T-helper 1 cell (primary cell): ENCODE measurements at places on chromosomes 4 and X.

GRCh38 chr4:37073226-37073840 is 171.2 kb upstream of the NWD2 start:
- no peak for DNase-seq

GRCh38 chr4:93684571-93684970 is 144.0 kb upstream of the ATOH1 start:
- no peak for DNase-seq

DNA sequence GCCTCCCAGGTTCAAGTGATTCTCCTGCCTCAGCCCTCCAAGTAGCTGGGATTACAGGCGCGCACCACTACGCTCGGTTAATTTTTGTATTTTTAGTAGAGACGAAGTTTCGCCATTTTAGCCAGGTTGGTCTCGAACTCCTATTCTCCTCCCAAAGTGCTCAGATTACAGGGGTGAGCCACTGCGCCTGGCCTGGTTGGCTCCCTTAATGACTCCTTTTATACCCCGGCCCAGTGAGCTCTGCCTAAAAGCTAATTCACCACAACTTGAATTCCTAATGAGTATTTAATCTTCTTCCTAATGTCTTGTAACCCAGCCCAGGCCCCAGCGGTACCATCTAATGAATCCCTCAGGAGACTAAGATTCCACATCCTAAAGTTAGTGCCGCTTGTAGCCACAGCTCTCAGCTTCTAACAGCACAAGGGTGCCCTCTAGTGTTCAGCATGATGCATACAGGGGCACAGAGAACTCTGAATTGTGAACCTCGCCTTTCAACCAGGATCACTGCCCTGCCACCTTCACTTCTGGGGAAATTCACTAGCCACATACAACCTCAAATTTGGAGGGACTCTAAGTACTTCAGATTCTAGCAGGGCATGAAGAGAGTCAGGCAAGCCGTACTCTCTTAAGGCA is 89.5 kb downstream of the OR13H1 start:
- DNase-seq, result peak; percentile 37

DNA sequence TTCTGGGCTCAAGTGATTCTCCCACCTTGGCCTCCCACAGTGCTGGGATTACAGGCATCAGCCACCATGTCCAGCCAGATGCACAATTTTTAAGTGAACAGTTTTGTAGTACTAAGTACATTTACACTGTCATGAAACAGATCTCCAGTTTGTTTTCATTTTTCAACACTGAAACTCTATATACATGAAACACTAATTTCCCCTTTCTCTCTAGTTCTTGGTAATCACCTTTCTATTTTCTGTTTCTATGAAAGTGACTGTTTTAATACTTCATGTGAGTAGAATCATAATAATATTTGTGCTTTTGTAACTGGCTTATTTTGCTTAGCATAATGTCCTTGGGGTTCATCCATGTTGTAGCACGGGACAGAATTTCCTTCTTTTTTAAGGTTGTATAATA is 237.4 kb downstream of the CAMK2D start:
- no peak for DNase-seq

- DNase-seq, result no peak
Measured at GRCh38 chr4:41725254-41725653, 23.3 kb downstream of the PHOX2B start.

- no peak for DNase-seq
Measured at GRCh38 chrX:153533091-153533490, 15.6 kb downstream of the ATP2B3 start.

DNA sequence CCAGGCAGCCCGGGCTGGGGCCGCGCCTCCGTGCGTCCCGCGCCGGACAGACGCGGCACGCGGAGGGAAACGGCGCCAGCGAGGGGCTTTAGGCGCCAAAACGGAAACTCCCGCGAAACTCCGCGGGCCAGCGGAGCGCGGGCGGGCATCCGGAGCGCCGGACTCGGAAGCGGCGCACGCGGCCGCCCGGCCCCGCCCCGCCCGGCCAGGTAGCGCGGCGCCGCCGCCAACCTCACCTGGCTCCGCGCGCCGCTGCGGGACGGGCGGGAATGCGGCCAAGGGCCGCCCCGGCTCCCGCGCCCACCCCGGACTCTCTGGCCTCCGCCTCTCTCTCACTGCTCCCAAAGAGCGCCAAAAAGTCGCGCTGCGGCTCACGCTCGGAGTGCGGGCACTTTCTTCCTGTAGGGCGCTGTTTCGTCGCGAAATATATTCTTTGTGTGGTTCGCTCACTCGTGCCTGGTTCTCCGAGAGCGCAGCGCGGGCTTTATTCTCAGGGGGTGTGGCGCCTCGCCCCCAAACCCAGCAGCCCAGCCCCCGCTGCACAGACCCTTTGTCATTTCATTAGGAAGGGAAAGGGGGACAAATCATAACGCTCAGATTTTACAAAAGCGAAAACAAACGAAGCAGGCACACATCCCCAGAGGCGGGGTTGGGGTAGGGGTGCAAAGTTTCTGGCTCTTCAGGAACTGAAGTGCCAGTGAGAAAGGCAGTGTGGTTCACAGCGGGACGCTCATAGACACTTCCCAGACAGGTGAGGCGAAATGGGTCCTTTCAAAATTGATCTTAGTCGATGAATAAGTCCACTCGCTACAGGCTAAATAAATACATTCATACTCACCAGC is 961 bp upstream of the MBNL3 start:
- DNase-seq, result peak; percentile 36

DNA sequence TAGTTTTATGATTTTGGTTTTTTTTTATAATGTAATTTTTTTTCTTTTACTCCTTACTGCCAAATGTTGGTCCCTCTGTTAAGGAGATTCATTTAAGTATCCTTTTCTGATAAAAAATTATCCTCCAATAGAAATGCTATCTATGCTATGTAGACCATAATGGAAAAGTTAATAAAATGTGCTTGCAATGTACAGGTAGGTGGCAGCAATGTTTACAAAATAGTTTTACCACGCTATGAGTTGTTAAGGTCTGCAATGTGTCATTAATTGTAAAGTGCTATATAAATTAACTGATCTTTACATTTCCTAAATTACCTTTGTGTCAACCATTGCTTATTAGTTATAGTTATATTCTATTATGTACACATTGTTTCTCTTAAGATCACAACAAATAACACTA is 3.8 kb upstream of the CENPC start:
- DNase-seq, result no peak

- DNase-seq, result no peak
Measured at GRCh38 chr4:10743357-10743756, 58.8 kb upstream of the CLNK start.

GRCh38 chr4:90443231-90443630 is 316.0 kb downstream of the CCSER1 start:
- no peak for DNase-seq

GRCh38 chr4:102642631-102643298 is 118.0 kb downstream of the MANBA start:
- DNase-seq, result no peak

DNA sequence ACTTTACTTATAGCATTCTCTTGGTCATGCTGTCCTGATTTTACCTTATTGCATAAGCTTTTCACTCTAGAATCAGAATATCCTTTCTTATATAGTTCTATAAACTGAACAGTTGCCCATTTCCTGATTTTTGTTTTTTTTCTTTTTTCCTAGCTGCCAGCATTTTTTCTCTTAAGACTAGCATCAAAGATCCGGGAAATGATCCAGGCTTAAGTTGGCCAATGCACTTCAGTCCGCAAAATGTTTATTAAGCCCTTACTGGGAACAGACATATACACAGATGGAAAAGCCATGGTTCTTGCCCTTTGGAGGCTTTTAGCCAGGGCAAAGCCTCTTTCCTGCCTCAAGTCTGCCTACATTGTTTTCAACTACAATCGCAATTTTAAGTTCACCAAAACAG is 10.1 kb upstream of the BMP2K start:
- DNase-seq, result no peak

GRCh38 chr4:173346074-173346473 is 11.9 kb upstream of the HMGB2 start:
- DNase-seq, result no peak

DNA sequence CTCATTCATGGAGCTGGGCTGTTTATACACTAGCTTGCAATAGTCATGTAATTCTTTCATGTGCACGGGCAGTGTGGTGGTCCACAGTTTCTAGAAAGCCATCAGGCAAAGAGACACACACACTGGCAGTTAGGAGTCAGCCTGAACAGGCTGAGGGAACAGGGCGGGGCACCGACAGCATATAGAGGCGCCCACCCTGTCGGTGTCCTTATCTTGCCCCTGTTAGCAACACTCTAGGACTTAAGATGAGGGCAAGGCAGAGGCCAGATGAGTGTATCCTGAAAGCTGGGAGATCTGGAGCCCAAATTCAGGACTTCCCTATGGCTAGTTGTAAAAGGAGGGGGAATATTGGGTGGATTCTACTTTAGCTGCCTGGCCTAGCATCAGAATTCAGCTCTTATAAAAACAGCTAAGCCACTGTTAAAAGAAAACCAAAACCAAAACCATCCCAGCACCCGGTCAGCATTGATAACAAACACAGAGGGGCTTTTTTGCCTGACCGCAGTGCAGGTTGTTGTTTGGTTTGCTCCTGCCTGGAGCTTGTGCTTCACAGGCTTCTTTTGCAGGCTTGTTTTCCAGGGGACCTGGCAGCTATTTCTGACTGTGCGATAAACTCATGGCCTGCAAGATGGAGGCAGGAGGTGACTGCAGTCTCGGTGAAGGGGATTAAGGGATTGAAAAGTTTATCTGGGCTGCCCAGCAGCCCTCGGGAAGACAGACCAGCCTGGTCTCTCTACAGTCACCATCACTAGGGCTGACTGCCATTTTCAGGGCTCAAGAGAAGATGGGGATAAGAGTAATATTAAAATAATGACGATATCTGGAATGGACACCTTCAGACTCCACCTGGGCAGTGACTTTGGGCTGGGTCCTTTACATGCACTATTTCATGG is 638.9 kb downstream of the MID1IP1 start:
- DNase-seq, result peak; percentile 38

DNA sequence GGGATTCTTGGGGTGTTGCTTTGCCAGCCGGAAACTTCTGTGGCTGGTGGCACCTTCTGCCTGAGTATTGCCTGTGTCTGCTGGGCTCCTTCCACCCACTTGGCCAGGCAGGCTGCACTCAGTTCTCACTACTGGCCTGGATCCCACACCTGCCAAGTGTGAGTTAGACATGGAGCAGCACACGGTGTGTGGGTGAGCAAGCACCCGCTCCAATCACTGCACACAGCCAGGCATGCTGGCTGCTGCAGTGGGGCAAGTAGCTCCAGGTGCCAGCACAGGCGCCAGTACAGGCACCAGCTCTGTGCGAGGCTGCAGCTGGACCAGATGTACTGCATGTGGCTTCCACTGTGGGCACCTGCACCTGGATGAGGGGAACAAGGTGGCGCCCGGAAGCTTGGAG is 23.9 kb downstream of the DCUN1D4 start:
- no peak for DNase-seq
